ENCODE measurements at places on chromosomes 4 and X. TPM values are rescaled to one million over a fixed set of nuclear protein-coding genes. Genes with fewer than 3 reads are reported as not detected.

ZDHHC15 gene
- total RNA-seq, result 3.4 TPM

DDIT4L gene
- 5.4 TPM for total RNA-seq

SYTL4 gene
- 21.9 TPM for total RNA-seq

POU4F2 gene
- total RNA-seq, result not detected

FAM236D gene
- not detected for total RNA-seq

F8A2 gene
- total RNA-seq, result not detected

SFRP2 gene
- total RNA-seq, result 49.8 TPM

LUZP4 gene
- not detected for total RNA-seq

ERCC6L gene
- 0.74 TPM for total RNA-seq

GLRA3 gene
- total RNA-seq, result not detected

PABPC5 gene
- 0.98 TPM for total RNA-seq

ASB12 gene
- not detected for total RNA-seq

GIMD1 gene
- not detected for total RNA-seq

GAGE12D gene
- not detected for total RNA-seq

FREM3 gene
- not detected for total RNA-seq

ABLIM2 gene
- total RNA-seq, result 15.5 TPM

TIMM8A gene
- total RNA-seq, result 5.6 TPM

NOX1 gene
- not detected for total RNA-seq

MAP7D2 gene
- 0.98 TPM for total RNA-seq

IBSP gene
- not detected for total RNA-seq

ITIH6 gene
- not detected for total RNA-seq

HPGDS gene
- 0.98 TPM for total RNA-seq

USP51 gene
- 1.7 TPM for total RNA-seq
